ENCODE measurements at places on chromosomes 2 and 18.
A peak's percentile ranks its signal among the peaks of the same experiment; 100 is the strongest.

GRCh38 chr2:96692094-96692971, 47.5 kb downstream of the LMAN2L start:
- DNase-seq = no peak

GRCh38 chr2:134290358-134290757, 36.5 kb downstream of the MGAT5 start:
- DNase-seq = no peak

GRCh38 chr2:237324837-237325236, 89.1 kb downstream of the COL6A3 start:
- DNase-seq = no peak

DNA sequence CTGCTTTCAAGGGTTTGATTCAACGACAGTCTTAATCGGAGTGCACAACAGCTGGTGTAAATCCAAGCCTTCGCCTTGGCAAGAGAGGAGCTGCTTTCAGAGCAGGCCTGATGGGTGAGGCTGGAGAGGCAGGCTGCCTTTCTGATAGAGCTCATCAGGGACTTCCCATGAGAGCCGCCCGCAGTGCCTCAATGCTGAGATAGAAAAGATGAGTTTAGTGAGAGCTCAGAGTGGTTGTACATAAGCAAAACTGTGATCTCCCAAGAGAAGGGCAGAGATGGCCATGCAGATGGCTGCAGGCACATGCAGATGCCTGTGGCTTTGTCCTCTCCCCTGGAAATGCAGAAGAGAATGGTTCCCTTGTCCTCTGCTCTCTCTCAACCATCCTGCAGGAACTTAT, 122.1 kb downstream of the ARL4C start:
- DNase-seq = no peak

GRCh38 chr2:23427976-23428375, 43.0 kb downstream of the KLHL29 start:
- DNase-seq = no peak

DNA sequence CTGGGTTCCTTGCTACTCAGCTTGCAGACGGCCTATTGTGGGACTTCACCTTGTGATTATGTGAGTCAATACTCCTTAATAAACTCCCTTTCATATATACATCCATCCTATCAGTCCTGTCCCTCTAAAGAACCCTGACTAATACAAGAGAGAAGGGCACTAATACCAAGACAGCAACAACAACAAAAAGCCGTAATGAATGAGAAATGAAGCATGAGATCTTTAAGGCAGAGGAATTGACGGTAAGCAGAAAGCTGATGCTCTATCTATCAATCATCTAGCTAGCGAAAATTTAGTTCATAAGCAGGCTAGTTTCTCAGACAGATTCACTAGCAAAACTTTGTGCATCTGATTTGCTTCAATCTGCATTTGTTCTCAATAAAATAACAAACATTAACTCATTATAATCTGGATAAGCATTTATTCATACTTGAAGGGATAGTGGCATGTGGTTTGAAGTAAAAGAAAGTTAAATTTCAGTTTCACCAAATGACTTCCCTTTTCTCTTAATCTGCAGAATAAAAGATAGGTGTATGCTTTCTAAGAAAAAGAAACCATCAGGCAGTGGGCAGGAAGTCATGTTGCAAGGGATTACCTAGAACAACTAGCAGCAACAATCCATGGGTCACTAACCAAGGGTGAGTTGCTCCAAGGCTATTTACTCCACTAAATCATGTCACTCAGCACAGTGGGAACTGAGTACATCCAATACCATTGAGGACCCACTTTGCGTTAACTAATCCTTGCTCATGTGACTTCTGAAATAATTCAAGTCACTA, 376.5 kb downstream of the TMEM182 start:
- no peak for DNase-seq

GRCh38 chr2:128623776-128624761, 305.4 kb upstream of the HS6ST1 start:
- peak; percentile 67 for DNase-seq

DNA sequence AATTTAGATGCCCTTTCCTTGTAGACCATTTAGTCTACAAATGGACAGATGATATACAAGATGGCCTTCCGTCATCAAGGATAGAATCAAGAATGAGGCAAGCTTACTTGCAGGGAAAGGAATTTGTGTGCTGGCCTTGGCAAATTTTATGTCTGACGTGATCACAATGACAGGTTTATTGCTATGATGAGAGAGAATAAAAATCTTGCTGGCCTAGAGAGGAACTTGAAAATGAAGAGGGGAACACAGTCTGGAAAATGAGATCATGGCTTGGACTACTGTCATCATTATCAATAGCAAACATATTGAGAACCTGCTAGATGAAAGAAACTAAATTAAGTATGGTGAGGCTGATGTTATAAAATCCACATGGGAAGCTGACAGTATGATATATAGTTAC, 66.0 kb downstream of the CSRNP3 start:
- peak; percentile 2 for DNase-seq

DNA sequence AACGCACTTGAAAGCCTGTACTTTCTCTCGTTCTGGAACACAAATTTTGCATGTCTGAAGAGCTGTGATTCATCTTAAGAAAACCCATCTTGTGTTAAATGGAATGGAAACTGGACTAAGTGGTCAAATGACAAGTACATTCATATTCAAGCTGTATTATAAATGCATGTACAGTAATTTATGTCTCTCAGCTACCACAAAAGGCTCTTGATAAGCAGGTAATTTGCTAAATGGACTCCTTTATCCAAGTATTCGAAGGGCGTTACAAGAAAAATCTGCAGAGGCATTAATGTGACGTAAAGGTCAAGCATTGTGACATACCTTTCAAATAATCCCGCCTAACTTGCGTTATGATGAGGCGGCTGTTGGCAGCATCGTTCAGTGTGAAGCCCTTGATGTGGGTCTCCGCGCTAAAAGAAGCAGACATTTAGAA, 66.6 kb downstream of the ABCG8 start:
- DNase-seq = no peak

DNA sequence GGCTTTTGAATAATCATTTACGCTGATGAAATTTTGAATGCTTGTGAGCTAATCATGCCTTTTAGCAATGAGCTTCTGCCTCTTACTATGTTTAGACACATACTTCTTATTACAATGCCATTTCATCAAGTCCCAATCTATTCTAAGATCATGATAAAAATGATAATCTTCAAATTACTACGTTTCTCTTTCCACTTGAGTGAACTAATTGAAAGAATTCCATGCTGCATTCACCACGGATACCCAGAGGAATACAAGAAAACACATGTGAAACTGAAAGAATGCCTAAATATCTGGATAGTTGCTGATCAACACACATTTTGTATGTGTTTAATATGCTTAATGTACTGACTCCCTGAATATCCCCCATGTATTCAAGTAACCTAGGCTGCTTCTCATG, 62.3 kb downstream of the LRRTM4 start:
- no peak for DNase-seq

DNA sequence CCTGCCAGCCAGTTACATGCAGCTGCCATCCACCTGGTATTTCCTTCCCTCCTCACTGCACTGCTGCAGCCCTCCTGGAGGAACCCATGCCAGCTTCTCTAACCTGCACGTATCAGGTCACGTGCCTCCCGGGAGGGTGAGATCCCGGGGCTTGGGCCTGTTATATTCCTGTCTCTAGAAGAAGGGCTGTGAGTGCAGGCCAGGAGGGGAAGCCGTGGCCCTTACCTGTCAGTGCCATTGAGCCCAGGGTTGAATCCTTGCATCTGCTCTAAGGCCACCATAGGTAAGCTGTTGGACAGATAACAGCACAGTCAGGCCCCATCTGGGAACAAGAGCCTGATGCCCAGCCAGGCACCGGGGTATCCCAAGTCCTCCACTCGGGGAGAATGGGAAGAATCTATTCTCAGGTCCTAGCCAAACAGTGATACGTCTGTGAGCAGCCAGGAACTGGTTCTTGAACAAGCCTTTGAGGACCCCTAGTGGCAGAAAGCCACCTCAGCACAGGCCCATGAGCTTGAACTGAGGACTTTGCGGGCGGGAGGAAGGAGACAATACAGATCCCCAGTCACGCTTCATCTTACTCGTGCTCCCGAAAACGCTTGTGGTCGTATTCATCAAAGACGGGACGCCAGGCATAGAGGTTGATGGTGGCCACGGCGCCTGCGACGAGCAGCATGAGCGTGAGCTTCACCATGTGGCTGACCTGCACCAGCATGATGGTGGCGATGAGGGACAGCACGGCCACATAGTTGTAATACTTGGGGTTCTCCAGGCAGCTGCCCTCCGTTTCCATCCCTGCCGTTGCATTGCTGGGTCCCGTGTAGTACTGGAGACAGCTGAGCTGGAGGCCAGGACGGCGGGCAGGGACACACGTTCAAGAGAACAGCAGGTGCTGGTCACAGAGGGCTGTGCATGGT, 34.4 kb downstream of the CENPO start:
- DNase-seq = peak; percentile 61

GRCh38 chr2:149399934-149400615, 69.7 kb downstream of the LYPD6 start:
- no peak for DNase-seq

- DNase-seq = no peak
Observed at GRCh38 chr2:143121957-143122356, 7.3 kb upstream of the ARHGAP15 start.

GRCh38 chr18:22545066-22545760, 127.5 kb upstream of the CTAGE1 start:
- no peak for DNase-seq

DNA sequence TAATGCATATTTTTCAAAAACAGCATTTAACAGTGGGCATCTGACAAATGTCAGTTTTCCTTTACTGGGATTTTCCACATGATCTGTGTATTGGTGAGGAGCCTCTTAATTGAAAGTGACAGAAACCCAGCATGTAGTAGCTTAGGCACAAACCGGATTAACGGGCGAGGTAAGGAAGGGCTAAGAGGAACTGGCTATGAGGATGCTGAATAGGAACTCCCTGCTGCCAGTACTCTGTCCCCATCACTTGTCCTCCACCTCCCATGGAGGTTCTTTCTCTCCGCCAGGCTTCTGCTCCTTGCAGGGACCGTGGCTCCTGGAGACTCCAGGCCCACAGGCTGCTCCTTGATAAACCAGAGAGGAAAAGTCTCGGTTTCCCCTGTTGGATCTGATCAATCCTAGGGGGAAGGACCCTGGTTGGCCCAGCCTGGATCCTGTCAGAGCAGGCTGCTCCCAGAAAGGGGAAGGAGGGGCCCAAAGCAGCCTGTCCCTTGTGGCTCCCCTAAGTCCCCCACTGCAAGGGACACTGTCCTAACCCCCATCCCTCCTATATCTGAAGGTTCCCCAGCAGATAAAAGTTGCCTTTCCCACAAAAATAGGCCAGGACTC, 10.3 kb downstream of the TEX44 start:
- no peak for DNase-seq

DNA sequence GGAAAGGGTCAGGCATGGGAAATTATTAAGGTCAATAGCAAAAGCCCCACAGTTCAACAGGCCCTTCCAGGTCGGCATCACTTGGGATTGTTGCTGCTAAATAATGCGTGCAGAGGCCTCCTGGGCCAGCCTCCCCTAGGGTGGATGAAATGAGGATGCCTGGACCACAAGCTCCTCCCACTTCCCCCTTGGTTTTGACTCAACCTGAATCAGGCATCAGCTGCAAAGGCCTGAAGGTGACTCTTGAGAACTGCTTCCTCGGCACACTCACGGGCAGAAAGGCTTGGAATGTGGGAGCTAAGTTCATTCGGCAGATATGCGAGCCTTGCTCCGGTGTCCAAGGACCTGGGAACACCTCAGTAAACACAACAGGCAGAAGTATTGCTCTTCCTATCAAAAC, 69.3 kb downstream of the MBP start:
- no peak for DNase-seq

DNA sequence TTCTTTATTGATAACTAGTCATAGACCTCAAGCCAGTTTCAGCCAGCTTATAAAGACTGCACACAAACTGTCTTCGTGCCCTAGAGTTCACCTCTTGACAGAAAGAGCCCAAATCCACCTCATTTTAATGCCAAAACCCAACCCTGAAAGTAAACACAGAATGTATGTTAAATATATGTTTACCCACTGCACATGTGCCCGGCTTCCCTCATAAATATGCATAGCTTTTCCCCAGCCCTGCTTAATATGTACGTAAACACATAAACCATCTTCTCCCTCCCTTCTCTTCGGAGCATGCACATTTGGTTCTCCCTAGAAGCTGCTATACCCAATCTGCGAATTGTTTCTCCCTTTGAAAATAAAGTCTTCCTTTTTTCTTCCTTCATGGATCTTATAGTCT, 73.9 kb upstream of the XIRP2 start:
- no peak for DNase-seq

DNA sequence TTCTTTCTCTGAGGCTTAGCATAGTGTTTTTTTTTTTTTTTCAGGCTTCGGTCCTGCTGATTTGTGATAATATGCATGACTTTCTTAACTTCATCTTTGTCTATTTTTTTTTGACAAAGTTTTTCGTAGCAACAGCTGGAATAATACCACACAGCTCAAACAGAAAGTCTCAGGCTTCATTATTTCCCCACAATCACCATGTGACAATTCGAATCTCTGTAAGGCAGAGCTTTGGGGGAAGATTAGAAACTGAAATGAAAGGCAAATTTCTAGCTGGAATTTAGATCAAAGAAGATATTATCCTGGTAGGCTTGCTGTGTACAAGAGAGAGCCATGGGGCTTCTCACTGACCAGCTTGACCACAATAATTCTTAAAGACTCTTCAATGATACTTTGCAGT, 12.2 kb upstream of the CD28 start:
- no peak for DNase-seq

DNA sequence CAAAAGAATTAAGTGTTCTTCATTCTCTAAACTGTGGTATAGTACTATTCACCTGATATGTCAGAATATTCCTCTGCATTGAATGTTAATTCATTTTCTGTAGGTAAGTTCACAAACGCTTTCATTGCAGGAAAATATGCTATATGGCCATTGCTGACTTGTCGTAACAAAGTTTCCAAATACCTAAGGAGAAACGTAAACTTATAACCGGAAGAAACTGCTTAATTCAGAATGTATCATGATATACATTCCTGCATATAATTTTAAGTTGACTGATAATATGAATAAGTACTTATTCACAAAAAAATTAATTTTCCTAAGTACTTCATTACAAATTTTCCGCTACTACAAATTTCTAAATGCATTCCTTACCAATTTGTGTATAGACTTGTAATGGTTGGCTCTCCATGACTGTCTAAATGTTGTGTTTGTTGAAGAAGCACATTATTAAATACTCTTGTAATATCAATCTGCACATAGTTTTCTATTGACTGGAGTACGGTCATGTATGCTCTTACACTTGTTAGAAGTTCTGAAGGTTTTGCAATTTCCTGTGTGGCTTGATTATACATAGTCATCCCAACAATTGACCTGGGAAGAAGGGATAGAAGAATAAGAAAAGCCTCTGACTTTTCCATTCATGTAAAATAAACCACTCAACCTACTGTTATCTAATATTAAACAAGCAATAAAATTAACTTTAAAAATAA, 85.4 kb downstream of the NCKAP1 start:
- DNase-seq = no peak

GRCh38 chr18:44290366-44290977, 390.2 kb upstream of the SETBP1 start:
- no peak for DNase-seq

- DNase-seq = no peak
Observed at GRCh38 chr18:33495278-33495677, 54.8 kb upstream of the CCDC178 start.
